Activated CD4-positive, alpha-beta T cell treated with anti-CD3 and anti-CD28 coated beads, Interleukin-2, amount 50 U/mL, for 4 hours (primary cell): ENCODE measurements at places on chromosomes 6 and 20.

DNA sequence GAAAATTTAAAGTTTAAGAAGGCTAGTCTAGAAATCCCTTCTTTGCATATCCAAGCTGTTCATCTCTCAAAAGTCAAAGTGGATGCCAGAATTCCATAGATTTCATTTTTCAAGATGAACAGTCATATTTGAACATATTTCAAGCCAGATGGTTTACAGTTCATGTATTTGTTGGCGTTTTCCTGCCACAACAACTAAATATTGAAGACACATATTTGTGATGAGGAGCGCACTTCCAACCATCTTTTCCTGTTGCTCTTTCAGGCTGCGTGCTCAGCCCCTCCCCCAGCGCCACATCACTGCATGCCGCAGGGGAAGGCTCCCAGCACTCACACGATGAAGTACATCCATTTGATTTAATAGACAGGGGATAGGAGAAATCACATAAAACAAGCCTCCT, 5.9 kb upstream of the NOX3 start:
- no peak for DNase-seq

- no peak for DNase-seq
Observed at GRCh38 chr6:33277663-33278391, 904 bp downstream of the B3GALT4 start.

DNA sequence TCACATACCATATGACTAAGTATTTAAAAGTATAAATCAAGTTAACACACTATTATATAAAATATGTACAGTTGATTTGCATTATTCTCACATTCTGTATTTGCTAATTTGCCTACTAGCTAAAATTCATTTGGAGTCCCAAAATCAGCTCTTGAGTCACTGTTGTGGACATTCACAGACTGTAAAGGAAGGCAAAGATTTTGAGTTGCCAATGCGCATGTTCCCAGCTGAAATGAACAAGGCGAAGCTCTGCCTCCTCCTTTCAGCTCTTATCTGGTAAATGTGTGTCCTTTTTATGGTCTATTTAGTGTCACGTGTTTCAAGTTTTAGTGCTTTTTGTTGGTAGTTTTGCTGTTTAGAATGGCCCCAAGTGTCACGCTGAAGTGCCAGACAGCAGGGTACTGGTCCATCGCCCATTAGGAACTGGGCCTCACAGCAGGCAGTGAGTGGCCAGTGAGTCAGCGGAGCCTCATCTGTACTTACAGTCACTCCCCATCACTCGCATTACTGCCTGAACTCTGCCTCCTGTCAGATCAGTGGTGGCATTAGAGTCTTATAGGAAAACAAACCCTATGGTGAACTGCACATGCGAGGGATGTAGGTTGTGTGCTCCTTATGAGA, 87.2 kb upstream of the ADTRP start:
- DNase-seq = no peak

GRCh38 chr6:147510929-147511590, 2.6 kb downstream of the SAMD5 start:
- DNase-seq = no peak
